ENCODE measurements at places on chromosomes 5 and 9.

GRCh38 chr5:26023361-26023760, 1015.0 kb downstream of the CDH9 start:
- no peaks in the 10 kb centered on the region for H3K36me3 ChIP-seq
- H3K4me1 ChIP-seq, result no peaks in the 10 kb centered on the region
- H3K27ac ChIP-seq, result no peak overlapping the region
- H3K27me3 ChIP-seq, result no peaks in the 10 kb centered on the region

- no peaks in the 10 kb centered on the region for H3K4me1 ChIP-seq
- H3K27ac ChIP-seq, result no peak overlapping the region
- DNase-seq, result no peak
- no peaks in the 10 kb centered on the region for H3K36me3 ChIP-seq
These were observed 1277.5 kb downstream of the EFNA5 start for GRCh38 chr5:106393276-106393675.

GRCh38 chr9:132910376-132910775, 31.7 kb downstream of the SPACA9 start:
- DNase-seq, result no peak
- no peak overlapping the region for H3K4me3 ChIP-seq
- no peaks in the 10 kb centered on the region for H3K27me3 ChIP-seq
- H3K4me1 ChIP-seq, result no peaks in the 10 kb centered on the region

- DNase-seq, result no peak
- no peaks in the 10 kb centered on the region for H3K36me3 ChIP-seq
- no peak overlapping the region for H3K4me3 ChIP-seq
- no peak overlapping the region for H3K27ac ChIP-seq
- no peaks in the 10 kb centered on the region for H3K4me1 ChIP-seq
These were observed 275.2 kb upstream of the IRX1 start for GRCh38 chr5:3320317-3320875.

GRCh38 chr5:20692913-20693312, 704.9 kb upstream of the CDH18 start:
- H3K27me3 ChIP-seq, result no peaks in the 10 kb centered on the region
- H3K4me1 ChIP-seq, result no peaks in the 10 kb centered on the region
- no peak for DNase-seq
- H3K36me3 ChIP-seq, result no peaks in the 10 kb centered on the region
- H3K27ac ChIP-seq, result no peak overlapping the region

DNA sequence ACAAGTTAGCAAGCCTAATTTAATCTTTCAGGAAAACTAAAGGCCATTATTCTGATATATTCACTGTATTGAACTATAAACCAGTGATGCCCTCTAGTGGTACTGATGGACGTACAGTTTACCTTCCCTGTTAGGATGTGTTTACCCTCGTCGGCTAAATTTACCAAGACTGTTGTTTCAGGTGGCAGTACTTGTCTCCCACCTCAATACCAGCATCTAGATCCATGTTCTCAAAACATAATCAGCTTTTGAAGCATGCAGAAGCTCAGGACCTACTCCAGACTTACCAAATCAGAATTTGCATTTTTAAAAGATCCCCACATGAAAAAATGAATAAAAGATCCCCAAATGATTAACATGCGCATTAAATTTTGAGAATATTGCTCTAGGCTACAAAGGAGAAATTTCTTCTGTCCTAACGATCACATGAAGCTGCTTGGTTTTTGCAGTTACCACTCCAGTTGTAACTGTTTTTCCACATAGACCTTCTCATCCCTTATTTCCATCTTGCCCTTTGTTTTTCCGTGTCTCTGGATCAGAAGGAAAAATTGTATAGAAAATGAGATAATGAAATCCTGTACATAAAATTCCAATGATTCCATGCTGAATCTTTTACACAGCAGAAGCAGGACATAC, 3.2 kb upstream of the BAAT start:
- H3K27me3 ChIP-seq, result no peaks in the 10 kb centered on the region

- peak; percentile 43 for DNase-seq
- H3K4me3 ChIP-seq, result no peak overlapping the region
- no peaks in the 10 kb centered on the region for H3K27me3 ChIP-seq
- H3K4me1 ChIP-seq, result peaks cover 3% of the 10 kb centered on the region
- H3K27ac ChIP-seq, result no peak overlapping the region
These were observed 39.2 kb upstream of the NEK6 start for GRCh38 chr9:124218438-124218982.

GRCh38 chr5:91271999-91272398, 111.1 kb downstream of the ARRDC3 start:
- no peak overlapping the region for H3K27ac ChIP-seq
- H3K4me1 ChIP-seq, result no peaks in the 10 kb centered on the region
- DNase-seq, result no peak
- no peaks in the 10 kb centered on the region for H3K36me3 ChIP-seq
- H3K27me3 ChIP-seq, result no peaks in the 10 kb centered on the region

GRCh38 chr5:148828511-148829247, 2.3 kb downstream of the ADRB2 start:
- no peak for DNase-seq
- H3K4me1 ChIP-seq, result no peaks in the 10 kb centered on the region
- H3K27me3 ChIP-seq, result no peaks in the 10 kb centered on the region
- peak overlapping the region; percentile 71 for H3K4me3 ChIP-seq
- no peaks in the 10 kb centered on the region for H3K36me3 ChIP-seq
- H3K27ac ChIP-seq, result no peak overlapping the region

GRCh38 chr5:162283609-162284008, 216.0 kb downstream of the GABRG2 start:
- H3K4me1 ChIP-seq, result no peaks in the 10 kb centered on the region
- no peak for DNase-seq
- no peaks in the 10 kb centered on the region for H3K27me3 ChIP-seq
- no peaks in the 10 kb centered on the region for H3K36me3 ChIP-seq
- no peak overlapping the region for H3K27ac ChIP-seq
- no peak overlapping the region for H3K4me3 ChIP-seq

DNA sequence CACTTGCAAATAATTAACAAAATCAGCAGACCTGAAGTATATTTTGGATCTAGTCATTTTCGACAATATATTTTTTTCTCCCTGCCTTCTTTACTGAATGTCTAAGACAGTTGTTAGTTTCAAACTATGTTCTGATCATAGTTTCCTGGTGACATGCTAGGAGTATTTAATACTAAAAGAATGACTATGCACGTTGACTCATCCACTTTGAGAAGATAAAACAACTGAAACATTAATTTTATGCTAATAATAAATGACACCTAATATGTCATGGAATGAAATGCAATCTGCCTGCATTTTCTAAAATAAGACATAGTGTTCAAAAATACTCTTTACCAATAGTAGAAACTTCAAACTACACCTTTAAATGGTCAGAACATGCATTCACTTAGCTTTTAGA, 2123.7 kb upstream of the C9orf72 start:
- H3K4me3 ChIP-seq, result no peak overlapping the region
- H3K27me3 ChIP-seq, result no peaks in the 10 kb centered on the region
- no peak for DNase-seq
- no peak overlapping the region for H3K27ac ChIP-seq
- no peaks in the 10 kb centered on the region for H3K4me1 ChIP-seq

- no peaks in the 10 kb centered on the region for H3K27me3 ChIP-seq
- H3K36me3 ChIP-seq, result no peaks in the 10 kb centered on the region
- DNase-seq, result no peak
- H3K27ac ChIP-seq, result no peak overlapping the region
- H3K4me3 ChIP-seq, result no peak overlapping the region
These were observed 351.5 kb downstream of the BNC2 start for GRCh38 chr9:16519001-16519400.

- no peak overlapping the region for H3K4me3 ChIP-seq
- no peaks in the 10 kb centered on the region for H3K36me3 ChIP-seq
- H3K27me3 ChIP-seq, result no peaks in the 10 kb centered on the region
- H3K4me1 ChIP-seq, result no peaks in the 10 kb centered on the region
- H3K27ac ChIP-seq, result no peak overlapping the region
These were observed 156.0 kb downstream of the DCP2 start for GRCh38 chr5:113132564-113132963.

DNA sequence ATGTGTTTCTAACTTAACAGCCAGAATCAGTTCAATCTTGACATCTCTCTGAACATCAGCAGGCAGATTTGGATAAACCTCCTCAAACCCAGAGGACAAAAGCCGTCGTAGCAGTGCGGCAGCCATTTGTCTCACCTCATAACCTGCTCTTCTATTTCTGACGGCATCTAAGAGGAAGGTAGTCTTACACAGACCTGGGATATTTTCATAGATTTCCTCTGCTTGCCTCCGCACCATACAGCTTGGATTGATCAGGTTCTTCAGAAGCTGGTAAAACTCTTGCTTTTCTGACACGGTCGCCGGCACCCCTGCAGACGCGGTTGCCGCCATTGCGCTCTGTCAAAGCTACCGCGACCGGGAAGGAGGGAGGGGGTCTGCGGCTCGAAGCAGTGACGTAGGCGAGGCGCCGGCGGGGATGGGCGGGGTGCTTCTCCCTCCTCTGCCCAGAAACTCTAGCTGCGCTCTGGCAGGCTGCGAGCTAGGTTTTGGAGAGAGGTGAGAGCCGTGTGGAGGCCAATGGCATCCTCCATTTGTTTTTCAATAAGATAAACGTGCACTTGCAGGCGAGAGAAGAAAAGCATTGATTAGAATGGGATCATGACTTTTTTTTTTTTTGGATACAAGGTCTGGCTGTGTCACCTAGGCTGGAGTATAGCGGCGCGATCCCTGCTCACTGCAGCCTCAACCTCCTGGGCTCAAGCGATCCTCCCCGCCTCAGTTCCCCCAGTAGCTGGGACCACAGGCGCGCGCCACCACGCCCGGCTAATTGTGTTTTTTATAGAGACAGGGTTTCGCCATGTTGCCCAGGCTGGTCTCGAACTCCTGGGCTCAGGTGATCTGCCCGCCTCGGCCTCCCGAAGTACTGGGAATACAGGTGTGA, at the start of gene RANBP6:
TSS of gene RANBP6 (minus strand) at position 347 of the 880 bp plus-strand sequence. CDS start at position 330, 17 bp downstream.
- no peaks in the 10 kb centered on the region for H3K4me1 ChIP-seq
- H3K27me3 ChIP-seq, result no peaks in the 10 kb centered on the region
- H3K27ac ChIP-seq, result peak within 1 kb of the TSS; percentile 72
- H3K4me3 ChIP-seq, result peak within 1 kb of the TSS; percentile 75

DNA sequence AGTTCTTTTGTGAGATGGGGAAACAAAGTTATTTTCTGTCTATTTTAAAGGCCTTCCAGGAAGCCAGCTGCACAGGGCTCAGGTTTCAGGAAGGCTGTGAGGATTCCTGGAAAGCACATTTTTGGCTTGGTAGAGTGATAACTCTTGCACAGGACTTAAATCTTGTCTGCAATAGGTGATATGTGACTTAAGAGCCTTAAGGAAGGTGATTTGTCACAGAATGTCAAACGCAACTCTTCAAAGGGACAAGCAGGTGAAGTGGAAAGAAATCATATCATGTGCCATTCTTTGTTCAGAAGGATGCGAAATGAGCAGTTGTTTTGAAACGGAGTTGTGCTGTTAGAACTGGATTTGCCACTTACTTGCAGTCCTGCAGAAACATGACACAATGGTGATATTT, 459.3 kb downstream of the MAT2B start:
- DNase-seq, result no peak
- H3K36me3 ChIP-seq, result no peaks in the 10 kb centered on the region
- no peaks in the 10 kb centered on the region for H3K4me1 ChIP-seq

GRCh38 chr9:93575796-93576257, 557 bp upstream of the PHF2 start:
- no peaks in the 10 kb centered on the region for H3K36me3 ChIP-seq
- H3K27me3 ChIP-seq, result no peaks in the 10 kb centered on the region
- H3K4me3 ChIP-seq, result peak overlapping the region; percentile 81
- H3K27ac ChIP-seq, result peak overlapping the region; percentile 97
- peaks cover 6% of the 10 kb centered on the region for H3K4me1 ChIP-seq

GRCh38 chr9:128550226-128550625, 2.2 kb upstream of the SPTAN1 start:
- peak overlapping the region; percentile 96 for H3K27ac ChIP-seq
- DNase-seq, result no peak
- H3K27me3 ChIP-seq, result no peaks in the 10 kb centered on the region
- H3K4me3 ChIP-seq, result no peak overlapping the region
- peaks cover 5% of the 10 kb centered on the region for H3K4me1 ChIP-seq
- no peaks in the 10 kb centered on the region for H3K36me3 ChIP-seq

DNA sequence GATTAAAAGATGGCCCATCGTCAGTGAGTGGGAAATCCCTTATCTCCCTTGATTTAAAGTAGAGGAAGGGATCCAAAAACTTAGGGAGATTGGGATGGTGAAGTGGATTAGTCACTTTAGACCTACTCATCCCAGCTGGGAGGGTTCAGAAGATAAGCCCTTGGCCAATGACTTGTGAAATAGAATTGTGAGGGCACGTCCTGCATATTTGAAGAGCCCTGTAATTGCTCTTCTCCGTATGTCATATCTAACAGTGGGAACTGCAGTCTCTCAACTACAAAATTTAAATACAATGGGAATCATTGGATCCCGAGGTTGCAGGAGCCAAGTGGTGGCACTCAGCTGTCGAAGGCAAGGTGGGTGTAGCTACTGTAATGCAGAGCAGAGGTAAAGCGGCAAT, 65.4 kb upstream of the C9orf72 start:
- H3K36me3 ChIP-seq, result no peaks in the 10 kb centered on the region
- H3K4me3 ChIP-seq, result no peak overlapping the region
- H3K27ac ChIP-seq, result no peak overlapping the region
- no peak for DNase-seq
- no peaks in the 10 kb centered on the region for H3K27me3 ChIP-seq

GRCh38 chr9:35552837-35553236, 52.2 kb upstream of the TESK1 start:
- no peaks in the 10 kb centered on the region for H3K27me3 ChIP-seq
- no peak overlapping the region for H3K4me3 ChIP-seq
- H3K36me3 ChIP-seq, result peaks cover 56% of the 10 kb centered on the region
- DNase-seq, result no peak
- H3K27ac ChIP-seq, result peak overlapping the region; percentile 68

DNA sequence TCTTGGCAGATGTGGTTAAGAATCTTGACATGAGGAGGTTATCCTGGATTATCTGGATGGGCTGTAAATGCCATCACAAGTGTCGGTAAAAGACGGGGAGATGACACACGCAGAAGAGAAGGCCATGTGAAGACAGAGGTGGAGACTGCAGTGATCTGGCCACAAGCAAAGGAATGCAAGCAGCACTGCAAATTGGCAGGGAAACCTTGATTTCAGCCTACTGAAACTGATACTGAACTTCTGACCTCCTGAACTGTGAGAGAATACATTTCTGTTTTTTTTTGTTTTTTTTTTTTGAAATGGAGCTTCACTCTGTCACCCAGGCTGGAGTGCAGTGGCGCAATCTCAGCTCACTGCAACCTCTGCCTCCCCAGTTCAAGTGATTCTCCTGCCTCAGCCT, 92.4 kb upstream of the NFIL3 start:
- H3K36me3 ChIP-seq, result no peaks in the 10 kb centered on the region
- no peak overlapping the region for H3K27ac ChIP-seq
- no peaks in the 10 kb centered on the region for H3K27me3 ChIP-seq

DNA sequence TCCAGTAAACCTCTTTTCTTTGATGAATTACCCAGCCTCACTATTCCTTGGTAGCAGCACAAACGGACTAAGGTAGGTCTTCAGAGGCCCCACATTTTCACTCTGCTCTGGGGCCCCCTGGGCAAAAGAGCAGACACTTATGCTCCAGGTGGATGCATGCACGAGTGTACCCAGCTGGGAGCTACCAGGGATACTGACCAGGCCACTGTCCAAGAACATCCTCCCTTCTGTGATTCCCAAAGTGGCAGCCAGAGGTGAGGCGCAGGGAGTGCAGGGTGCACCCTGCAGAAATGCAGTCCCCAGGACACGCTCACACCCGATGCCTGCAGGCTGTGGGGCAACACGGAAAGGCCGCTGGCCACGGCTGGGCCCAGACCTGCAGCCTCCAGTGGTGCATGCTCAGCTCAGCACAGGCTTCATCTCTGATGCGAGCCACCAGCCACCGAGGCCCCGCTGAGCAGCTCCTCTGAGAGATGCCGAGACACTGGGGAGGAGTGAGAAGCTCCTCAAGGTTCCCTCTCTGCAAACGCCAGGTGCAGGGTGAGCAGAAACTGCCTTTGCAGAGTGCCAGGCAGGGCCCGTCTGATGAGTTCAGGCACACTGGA, 48.1 kb upstream of the OLFM1 start:
- no peaks in the 10 kb centered on the region for H3K27me3 ChIP-seq
- H3K36me3 ChIP-seq, result no peaks in the 10 kb centered on the region
- no peak overlapping the region for H3K4me3 ChIP-seq
- H3K27ac ChIP-seq, result no peak overlapping the region
- no peak for DNase-seq

Measured in ascending aorta (tissue), 2 donors.